ENCODE measurements at places on chromosomes 5 and 9.

DNA sequence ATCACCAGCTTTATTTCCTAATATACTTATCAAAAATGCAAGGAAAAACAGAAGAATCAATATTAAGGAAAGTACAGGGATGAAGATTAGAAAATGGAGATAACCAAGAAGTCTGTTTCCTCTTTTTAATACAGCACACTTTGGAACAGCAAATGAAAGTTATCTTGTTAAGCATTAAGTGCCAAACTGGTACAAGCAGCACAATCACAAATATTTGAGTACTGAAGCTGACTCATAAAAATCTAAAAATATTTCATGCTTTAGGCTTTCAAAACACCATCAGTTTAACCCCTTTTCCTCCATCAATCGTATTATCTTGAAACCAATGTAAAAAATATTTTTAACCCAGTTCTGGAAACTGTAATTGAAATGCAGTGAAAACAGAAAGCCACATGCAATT, 2.7 kb downstream of the FBXW11 start:
- DNase-seq: peak; percentile 26

DNA sequence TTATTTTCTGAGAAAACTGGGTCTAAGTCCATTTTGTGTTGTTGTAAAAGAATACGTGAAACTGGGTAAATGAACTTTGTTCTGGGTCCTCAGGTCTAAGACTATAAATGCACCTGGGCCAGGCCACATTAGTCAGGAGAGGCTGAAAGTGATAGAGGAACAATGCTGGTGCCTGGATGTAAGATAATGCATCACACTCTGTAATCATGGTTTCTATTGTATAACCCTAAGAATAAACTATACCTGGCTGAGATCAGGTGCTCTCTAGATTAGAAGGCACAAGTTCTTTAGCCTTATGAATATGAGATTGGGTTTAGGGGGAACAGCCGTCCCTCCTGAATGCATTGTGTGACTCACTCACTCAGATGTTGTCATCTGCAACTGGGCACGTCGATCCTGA, 675.5 kb downstream of the HTR1A start:
- DNase-seq: no peak

GRCh38 chr9:101311758-101312420, 72.9 kb downstream of the BAAT start:
- DNase-seq: peak; percentile 69

DNA sequence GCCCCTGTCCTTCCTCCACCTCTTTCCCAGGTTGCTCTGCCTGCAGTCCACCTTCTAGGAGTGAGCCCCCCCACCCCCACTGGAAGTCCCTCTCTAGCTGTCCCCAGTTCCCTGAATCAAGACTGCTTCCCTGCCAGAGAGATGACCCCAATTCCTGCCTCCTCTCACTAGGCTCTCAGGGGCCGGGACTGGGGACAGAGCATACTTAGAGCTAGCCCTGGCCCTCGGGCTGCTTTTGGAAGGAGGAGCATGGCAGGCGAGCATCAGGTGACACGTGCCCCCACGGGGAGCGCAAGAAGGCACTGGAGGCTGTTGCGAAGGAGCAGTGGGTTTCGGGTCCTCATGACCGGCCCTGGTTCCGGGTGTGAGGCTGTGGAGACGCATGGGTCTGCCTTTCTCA, 9.7 kb downstream of the TRAF2 start:
- DNase-seq: no peak

DNA sequence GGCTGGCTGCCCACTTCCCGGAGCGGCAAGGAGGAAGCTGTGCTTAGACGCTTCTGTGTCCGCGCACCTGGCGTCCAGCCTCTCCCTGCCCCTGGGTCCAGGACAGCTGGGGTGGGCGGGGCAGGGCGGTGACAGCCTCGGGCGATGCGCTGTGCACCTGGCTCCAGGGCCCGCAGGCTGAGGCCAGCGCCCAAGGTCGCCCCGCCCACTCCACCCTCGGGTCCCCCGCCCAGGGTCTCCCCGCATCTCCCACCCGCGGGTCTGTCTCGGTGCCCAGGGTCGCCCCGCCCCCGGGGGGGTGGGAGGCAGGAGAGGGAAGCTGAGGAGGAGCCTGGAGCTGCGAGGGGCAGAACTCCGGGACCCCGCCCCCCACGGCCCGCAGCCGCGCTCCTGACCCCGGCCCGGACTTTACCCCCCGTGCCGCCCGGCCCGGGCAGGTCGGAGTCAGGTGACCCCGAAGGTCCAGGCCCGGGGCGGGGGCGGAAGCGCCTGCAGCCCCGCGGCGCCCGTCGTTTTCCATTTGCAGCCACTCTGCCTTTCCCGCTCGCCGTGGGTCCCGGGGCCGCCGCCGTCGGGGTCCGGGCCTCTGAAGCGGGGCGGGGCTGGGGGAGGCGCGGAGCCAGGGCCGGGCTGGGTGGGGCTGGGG, at the start of gene ENTPD8:
TSS of gene ENTPD8 (minus strand) at position 69 of the 646 bp plus-strand sequence. CDS start 3,072 bp downstream, outside the sequence.
- DNase-seq: no peak

DNA sequence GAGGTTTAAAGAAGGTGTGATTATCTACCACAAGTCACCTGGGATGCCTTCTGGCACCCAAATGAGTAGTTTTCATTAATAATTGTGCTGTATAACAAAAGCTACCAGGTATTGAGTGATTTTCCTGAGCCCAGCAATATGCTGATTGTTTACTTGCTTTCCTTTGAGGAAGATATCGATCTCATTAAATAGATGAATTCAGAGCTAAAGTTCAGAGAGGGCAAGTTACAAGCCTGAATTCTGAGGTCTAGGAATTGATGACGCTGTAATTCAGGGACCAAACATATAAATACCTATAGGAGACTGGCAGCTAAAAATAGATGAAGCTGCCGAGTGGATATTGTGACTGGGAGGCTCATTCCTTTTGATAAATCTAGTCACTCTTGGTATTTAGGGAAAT, 1.1 kb downstream of the ERCC6L2 start:
- DNase-seq: no peak

DNA sequence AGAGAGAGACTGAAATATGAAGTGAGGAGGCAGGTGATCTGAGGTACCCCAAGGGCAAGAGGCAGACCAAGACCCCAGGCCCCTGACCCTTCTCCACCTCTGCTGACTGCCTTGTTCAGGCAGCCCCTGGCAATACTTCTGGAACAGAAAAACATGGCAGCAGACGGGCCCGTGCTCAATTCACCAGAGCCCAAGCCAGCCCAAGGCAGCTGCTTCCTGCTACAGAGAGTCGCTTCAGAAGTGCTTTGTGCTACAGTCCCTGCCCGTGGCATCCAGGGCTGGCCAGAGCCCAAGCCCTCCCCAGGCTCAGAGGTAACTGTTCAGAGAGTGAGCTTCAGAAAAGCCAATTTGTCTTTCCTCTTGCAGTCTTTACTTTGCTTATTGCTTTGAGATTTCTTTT, 151.4 kb upstream of the FSTL4 start:
- no peak for DNase-seq

GRCh38 chr9:136138566-136138965, 19.9 kb upstream of the TMEM250 start:
- no peak for DNase-seq
